ENCODE measurements at places on chromosomes 1 and 21.

GRCh38 chr1:163570071-163570470 lies 248.3 kb downstream of the NUF2 start:
- DNase-seq, result no peak

GRCh38 chr1:32989160-32990050 lies 24.8 kb upstream of the RNF19B start:
- DNase-seq, result no peak

GRCh38 chr1:6257541-6258069 lies 3.3 kb downstream of the GPR153 start:
- DNase-seq, result no peak

- DNase-seq, result no peak
These were observed 38.1 kb downstream of the GADD45A start for GRCh38 chr1:67723126-67723525.

GRCh38 chr1:39142401-39143060 lies 62.0 kb upstream of the MACF1 start:
- DNase-seq, result no peak

- DNase-seq, result no peak
These were observed at the start of gene SYPL2 for GRCh38 chr1:109466452-109467300. Gene SYPL2 (plus strand): TSS chr1:109466546. CDS start chr1:109466844, 298 bp downstream.

DNA sequence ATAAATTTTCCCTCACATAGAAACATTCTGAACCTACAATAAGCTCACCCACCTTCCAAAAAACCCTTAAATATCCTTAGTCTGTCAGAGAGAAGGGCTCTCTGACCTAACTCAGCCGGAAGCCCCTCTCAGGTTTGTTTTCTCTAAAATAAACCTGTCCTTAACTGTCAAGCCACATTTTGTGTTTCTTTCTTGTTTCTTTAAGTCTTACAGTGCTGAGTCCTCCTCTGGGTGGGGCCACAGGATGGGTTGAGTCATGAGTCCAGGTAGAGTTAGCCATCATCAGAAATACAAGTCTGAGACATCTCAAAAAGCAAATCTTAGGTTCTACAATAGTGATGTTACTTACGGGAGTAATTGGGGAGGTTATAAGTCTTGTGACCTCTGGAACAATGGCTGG lies 26.4 kb upstream of the SLC2A5 start:
- DNase-seq, result no peak

DNA sequence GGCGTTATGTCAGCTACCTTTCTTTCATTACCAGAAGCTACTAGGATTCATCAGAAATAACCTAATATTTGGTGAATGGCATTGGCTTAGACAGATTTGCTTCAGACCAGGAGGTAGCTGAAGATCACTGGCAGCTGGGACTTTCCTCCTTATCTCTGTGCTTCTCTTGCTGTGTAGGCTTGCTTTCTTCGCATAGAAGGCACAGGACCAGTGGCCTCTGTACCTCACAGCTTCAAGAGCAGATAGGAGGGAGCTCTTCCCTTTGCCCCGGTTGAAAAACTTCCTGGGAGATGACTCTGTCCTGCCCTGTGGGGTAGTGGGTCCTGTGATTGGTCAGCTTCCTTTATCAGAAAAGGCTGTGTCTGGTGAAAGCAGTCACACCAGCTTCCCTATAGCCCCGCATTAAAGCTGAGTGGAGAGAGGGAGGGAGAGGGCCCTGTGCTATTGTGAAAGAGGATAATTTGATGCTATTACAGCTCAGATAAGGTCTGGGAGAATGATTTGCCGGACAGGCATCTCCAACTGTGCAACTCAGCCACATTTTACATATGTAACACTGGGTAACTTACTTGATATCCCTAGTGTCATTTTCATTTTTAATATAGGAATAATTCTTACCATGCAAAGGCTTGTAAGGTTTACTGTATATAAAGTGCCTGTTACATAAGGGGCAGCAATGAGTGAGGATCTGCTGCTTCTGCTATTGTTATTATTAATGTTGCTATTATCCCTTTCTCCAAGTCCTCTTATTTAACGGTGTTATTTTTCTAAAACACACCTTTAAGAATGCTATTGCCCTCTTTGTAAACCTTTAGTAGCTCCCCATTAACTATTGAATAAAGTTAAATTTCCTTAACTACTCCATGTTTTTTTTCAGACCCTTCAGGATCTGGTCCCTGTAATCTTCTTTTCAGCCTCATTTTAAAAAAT lies 31.6 kb downstream of the OSBPL9 start:
- DNase-seq, result no peak

DNA sequence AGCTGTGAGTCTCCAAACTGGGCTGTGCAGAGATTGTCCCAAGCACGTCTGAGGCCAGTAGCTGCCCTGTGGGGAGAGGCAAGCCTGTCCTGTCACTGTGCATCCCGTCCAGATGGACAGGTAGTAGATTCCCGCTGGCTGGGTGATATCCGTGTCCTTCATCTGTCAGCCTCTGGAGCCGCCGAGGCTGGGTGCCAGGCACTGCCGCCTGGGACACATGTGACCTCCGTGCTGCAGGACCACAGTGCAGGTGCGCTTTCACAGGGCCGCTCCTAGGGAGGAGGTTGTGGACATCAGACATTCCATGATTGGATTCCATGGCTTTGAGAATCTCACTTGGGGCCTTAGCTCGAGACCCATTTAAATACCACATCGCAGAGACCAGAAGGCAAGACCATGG lies 4.7 kb downstream of the PDXK start:
- DNase-seq, result no peak

DNA sequence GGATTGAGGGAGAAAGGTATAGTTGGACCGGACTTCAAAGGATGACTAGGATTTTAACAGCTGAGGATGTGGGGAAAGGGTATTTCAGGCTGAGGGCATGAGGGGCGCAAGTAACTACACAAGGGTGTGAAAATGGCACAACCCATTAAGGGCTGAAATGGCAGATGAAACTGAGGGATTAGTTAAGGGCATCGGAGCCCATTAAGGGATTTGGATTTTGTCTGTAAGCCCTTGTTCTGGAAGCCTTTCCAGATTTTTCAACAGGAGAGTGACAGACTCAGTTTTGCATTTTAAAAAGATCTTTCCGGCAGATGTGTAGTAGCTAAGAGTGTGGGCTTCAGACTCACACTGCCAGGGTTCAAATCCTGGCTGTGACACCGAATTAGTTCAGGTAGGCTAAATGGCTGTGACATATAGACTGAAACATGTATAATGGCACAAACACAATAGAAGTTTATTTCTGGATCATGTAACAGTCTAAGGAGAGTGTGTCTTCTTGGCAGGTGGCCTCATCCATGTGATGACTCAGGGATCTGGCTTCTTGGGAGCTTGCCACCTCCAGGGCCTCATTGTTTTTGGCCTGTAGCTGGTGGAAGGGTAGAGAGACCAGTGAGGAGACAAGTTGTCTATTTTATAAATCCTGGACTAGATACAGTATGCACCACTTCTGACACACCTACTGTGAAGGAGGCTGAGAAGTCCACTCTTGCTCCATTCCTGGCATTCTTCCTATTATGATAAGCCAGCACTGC lies 49.6 kb downstream of the UBE2T start:
- no peak for DNase-seq
